ENCODE measurements at places on chromosomes 2 and 18. TPM values are rescaled to one million over a fixed set of nuclear protein-coding genes. Genes with fewer than 3 reads are reported as not detected.

DNA sequence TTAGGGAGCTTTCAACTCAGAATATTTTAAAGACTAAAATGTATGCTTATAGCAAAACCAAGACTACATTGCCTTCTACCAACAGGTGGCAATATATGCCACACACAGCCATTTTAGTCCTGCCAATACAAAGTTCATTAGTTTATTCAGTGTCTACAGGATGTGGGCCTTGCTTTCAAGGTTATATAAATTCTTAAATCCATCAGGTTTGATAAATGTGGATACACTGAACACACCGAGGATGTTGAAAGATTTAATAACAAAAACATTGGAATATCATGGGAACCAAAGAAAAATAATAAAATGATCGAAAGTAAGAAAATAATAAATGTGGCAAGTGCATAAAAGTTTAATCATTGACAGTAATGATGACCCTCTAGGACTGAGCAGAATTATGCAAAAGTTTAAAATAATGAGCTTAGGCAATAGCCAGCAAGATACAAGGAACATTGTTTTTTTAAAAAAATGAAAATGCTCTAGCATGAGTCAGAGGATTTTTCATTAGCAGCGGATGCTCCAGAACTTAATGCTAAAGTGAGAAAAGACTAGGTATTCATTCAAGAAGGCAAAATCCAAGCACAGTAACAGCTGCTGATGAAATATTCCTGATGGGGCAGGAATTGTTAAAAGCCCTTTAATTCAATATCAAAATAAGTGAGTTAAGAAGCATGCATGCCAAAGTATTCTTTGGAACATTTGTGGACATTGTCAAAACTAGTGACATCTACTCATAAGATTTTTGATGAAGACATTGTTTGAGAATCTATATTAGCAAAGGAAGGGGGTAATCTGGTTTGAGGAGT is 14.2 kb downstream of the SCN9A start:
- no peak for DNase-seq

DNA sequence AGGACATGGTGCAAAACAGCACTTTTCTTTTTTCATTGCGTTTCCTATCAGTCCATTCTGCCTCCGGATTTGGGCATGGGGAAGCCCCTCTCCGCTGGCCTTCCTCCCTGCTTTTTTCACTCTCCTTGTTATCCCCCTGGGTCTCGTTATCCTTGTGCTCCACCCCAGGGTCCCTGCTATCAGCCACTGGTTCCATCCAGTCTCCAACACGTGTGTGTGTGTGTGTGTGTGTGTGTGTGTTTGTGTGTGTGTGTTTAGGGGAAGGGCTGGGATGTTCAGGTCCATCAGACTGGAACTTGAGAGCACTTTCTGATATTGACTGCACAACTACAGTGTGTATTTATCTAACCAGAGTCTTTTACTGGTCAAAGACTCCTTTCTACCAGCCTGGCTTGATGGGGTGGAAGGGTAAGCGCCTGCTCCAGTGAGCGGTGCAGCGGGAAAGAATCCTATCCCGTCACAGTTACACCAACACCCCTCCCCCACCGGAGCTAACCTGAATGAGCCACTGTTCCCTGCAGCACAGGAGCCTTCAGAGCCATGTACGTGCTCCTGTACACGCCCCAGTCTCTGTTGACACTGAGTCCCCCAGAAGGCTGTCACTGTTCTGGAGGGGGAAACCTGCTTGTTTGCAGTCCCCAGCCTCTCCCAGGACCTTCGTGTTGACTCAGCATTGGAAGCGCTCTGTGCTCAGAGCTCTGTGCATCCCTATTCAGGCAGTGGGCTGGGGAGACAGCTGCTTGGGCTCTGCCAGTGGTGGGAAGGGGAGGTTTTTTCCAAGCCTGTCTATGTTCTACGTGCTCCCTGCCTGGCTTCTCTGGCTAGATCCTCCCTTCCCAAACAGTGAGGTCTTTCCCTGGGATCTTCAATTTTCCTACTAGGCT is 4.6 kb downstream of the INHA start:
- no peak for DNase-seq

The MEIS1 gene
- not detected for total RNA-seq

DNA sequence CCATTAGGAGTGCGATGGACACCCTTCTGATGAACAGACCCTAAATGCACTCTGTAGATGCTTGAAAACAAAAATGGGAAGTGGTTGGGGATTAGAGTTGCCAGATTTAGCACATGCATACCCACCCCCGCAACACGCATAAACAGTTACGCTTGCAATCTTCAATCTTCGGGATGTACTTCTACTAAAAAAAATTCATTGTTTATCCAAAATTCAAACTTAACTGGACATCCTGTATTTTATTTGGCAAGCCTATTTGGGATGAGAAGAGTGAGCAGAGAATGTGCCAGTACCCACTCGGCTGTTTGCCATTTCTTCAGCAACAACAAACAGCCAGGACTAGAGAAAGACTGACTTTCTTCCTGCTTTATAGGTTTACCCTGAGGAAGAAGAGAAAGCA is 18.4 kb downstream of the KIAA2012 start:
- no peak for DNase-seq

GRCh38 chr2:203751685-203752271 is 45.3 kb downstream of the CD28 start:
- DNase-seq: no peak

The IL1R1 gene
- total RNA-seq: 0.49 TPM

DNA sequence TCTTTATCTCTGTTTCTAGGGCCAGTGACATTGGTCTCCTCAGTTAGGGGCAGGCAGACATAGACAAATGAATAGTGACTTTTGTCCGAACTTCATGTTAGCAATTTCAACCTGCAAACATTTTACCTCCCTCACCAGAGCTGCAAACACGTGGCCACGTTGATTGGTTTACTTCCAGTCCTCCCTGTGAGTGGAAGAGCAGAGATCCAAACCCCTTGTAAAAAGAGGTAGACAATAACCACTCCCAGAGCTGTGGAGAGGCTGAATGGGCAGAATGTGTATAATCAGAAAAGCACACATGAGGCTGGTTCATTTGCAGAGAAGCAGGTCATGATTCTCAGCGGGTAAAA is 31.1 kb downstream of the CTIF start:
- DNase-seq: no peak

The GKN2 gene
- total RNA-seq: not detected

- no peak for DNase-seq
Observed at GRCh38 chr2:240458044-240458899, 22.8 kb downstream of the GPC1 start.

The SKOR2 gene
- total RNA-seq: not detected

The QPCT gene
- 0.53 TPM for total RNA-seq

The MYO7B gene
- 0.05 TPM for total RNA-seq

GRCh38 chr2:157185476-157186227 is 71.9 kb upstream of the GALNT5 start:
- no peak for DNase-seq

The LINC00305 gene
- total RNA-seq: not detected

GRCh38 chr2:85852937-85853498 is 35.8 kb downstream of the ST3GAL5 start:
- peak; percentile 76 for DNase-seq

DNA sequence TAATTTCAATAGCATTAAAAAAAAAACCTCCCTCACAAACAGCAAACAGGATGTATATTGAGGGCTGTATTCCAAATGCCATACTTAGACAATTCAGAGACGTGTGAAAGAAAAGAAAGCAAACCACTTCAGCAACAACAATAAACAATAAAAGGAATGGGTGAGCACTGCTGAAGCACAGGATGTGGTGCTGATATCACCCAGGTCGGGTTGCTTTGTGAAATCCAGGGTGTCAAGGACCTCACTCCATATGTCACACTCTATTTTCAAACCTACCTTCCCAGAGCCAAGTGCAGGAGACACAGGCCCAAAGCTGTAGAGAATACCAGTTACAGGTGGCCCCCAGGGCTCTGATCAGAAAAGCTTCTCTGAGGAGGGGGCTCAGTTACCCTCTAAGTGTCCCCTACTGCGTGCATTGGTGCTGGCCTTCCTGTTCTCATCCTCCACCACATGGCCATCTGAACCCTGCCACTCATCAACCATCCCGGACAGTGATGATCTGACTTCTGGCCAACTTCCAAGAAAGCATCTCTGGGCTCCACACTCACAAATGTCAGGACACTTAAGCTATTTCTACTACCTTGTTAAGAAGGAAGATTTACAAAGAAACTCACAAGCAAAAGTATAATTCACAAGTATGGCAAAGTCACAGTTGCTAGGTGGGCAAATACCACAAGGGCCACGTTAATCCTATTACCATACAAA is 363.0 kb downstream of the SS18 start:
- no peak for DNase-seq

- no peak for DNase-seq
Observed at GRCh38 chr2:33326100-33326499, 150.3 kb upstream of the RASGRP3 start.

DNA sequence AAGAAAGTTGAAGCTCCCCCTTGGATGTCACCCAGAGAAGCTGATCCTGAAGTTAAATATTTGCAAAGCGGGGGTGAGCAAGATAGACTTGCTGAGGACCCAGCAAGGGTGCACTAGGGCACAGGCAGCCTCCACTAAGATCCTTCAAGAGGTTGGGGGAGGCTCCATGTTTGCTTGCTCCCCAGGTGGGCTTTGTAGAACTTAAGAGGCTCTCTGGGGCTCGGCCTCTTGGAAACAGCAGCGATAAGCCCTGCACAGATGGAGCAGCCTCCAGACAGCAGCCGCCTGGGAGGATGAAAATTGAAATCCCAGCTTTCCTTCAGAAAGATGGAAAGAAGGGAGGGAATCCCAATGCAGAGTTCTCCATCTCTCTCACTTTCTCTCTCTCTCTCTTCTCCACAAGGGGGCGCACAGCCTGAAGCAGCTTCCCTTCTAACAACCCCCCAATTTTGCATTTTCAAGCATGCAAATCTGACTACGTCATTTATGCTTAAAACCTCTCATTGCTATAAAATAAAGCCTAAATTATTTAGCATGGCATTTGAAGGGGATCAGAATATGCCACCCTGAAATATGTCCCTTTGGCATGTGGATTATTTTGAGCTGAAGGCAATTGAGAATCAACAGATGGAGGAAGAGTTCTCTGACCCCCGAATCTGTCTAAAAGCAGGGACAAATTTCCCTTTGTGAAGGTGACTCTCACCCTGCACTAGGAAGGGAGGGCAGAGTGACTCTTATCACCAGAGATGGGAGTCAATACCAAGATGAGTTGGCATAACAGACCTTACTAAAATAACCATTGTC is 185.7 kb upstream of the KLHL29 start:
- DNase-seq: no peak

- DNase-seq: no peak
Observed at GRCh38 chr2:147939313-147939712, 81.2 kb downstream of the ORC4 start.

The ALK gene
- not detected for total RNA-seq

GRCh38 chr2:42047488-42048298 is at the start of gene PKDCC:
Gene PKDCC, plus strand, starts transcription at chr2:42048021. Its CDS starts 179 bp downstream, at chr2:42048200.
- DNase-seq: no peak

The SIX2 gene
- not detected for total RNA-seq

The MBD1 gene
- total RNA-seq: 103 TPM

The SLC4A5 gene
- total RNA-seq: 7.8 TPM

- DNase-seq: no peak
Observed at GRCh38 chr18:76213991-76214390, 281.1 kb downstream of the ZNF516 start.

The BMPR2 gene
- total RNA-seq: 12.8 TPM

DNA sequence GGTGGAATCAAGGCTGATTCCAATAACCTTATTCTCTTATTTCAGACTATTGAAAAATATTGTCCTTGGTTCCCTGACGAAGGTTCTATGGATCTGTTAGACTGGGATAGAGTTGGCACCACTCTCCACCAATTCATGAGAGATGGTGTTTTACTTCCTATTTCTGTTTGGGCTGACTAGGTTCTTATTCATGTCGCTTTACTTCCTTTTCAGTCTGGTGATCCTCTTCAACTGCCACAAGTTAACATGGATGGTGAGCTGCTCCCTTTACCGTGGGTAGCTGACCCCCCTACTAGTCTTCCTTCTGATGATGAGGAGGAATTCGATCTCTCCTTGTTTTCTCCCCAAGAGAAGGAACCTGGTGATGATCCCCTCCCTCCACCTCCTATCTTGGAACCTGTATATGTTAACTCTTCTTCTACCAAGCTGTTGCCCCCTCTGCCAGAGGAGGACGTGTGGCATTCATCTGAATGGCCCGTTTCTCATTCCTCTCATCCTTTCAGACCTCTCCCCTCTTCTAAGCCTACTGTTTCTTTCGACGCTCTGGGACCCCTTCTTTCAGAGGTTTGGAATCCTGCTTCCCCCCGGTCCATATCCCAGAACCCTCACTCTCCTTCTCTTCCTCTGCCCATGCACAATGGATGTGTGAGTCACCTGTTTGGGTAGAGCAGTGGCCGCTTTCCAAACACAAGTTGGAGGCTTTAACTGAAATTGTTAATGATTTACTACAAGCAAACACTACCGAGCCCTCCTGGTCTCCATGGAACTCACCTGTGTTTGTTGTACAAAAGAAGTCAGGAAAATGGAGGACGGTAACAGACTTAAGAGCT is 13.5 kb upstream of the CNOT11 start:
- DNase-seq: no peak

The KRTCAP3 gene
- total RNA-seq: 11.5 TPM

DNA sequence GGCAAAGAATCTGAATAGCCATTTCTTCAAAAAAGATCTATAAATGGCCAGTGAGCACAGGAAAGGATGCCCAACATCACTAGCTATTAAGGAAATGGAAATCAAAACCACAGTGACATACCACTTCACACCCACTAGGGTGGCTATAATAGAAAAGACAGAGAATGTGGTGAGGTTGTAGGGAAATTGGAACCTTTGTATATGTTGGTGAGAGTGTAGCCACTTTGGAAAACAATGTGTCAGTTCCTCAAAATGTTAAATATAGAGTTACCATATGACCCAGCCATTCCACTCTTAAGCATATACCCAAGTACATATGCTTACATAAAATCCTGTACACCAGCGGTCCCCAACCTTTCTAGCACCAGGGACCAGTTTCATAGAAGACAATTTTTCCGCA is 152.8 kb downstream of the SMAD2 start:
- no peak for DNase-seq

The IL37 gene
- total RNA-seq: not detected

- no peak for DNase-seq
Observed at GRCh38 chr2:215082446-215082845, 56.0 kb downstream of the ABCA12 start.

GRCh38 chr2:171529914-171530313 is 7.6 kb downstream of the CYBRD1 start:
- DNase-seq: no peak

DNA sequence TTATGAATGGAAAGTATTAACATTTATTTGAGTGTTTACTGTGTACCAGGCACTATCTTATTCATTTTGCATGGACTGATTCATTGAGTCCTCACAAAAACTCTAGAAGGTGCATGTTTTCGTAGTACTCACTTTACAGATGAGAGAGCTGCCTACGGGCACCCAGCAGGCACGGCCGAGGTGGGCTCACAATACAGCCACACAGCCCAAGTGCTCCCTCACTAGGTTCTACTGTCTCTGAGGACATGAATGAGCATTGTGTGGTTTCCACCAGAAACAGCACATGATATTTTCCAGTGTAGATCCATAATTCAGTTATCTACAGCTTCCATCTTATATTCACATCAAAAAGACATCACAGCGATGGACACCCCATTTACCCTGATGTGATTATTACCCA is 101.4 kb downstream of the FTCDNL1 start:
- DNase-seq: no peak

- DNase-seq: no peak
Observed at GRCh38 chr2:137964859-137965459, 686 bp downstream of the HNMT start.

All from CD4-positive, alpha-beta T cell (primary cell).